Muscle of arm (tissue), 14 donors: ENCODE measurements at places on chromosomes 6 and 20.
A peak's percentile ranks its signal among the peaks of the same experiment; 100 is the strongest.

- no peak for DNase-seq
Observed at GRCh38 chr6:39273406-39273821, 40.8 kb downstream of the KCNK17 start.

DNA sequence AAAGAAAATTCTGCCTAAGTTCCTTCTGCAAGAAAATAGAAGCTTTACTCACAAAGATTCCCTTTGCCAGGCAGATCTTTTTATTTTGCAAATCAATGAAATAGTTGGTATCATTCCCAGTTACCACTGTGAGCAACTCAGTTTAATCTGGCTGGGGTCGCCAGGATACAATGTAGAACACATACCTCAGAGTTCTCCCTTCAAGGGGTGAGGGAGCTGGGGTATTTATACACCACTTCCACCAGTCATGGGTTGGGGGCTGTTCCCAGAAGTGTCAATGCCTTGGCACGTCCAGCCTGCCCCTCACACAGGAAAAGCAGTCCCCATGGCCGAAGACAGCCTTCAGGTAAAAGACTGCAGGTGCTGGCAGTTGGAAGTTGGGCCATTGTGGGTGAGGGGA, 86.2 kb downstream of the SLC24A3 start:
- DNase-seq = no peak

- DNase-seq = no peak
Observed at GRCh38 chr20:32973077-32973717, 31.0 kb downstream of the SUN5 start.

DNA sequence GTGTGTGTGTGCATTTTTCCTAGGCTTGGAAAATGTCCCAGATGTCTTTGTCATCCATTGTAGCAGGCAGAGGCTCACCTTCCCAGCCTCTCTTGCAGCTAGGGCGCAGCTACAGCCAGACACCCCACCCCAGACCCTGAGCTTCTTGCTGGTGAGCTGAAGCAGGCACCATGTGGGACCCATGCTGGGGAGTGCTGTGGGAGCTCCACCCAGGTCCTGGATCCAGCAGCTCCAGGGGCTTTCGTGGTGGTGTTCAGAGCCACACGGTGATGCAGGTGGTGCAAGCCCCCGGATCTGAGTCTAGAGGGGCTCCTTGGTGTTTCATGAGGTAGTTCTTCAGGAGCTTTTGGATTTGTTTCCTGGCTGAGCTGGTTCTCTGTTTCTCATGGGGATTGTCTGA, 56.0 kb upstream of the ZFP64 start:
- no peak for DNase-seq

GRCh38 chr6:112189494-112189893, 64.9 kb downstream of the LAMA4 start:
- peak; percentile 90 for DNase-seq

- no peak for DNase-seq
Observed at GRCh38 chr6:74117113-74117512, 421.1 kb downstream of the CD109 start.

- no peak for DNase-seq
Observed at GRCh38 chr6:168136001-168136400, 57.0 kb upstream of the FRMD1 start.

DNA sequence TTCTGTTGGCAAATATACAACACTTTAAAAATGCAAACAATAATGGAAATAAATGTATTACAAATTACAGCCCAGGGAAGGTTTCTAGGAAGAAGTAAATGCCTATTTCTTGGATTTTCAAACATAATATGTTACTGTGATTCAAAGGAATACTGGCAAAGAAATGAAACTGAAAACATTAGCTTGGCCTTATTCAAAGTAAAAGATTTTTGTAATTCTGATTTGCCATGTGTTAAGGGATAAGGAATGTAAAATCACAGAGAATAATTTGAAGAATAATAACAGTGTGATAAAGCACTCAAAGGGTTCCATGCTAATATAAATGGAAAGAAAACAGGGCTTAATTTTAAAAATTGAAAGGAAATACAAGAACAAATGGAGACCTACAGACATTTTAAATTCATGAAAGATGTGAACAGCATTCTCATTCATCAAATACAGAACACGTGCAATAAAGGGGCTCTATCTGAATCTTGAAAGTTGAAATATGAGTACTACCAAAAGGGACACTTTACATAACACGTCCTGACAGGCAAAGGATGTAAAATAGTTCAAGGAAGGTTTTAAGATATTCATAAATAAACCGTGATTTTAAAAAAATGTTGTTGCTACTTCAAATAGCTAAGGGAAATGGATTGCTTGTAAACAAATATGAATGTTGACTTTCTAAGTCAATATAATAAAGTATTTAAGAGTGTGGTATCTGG, 138.1 kb downstream of the RFPL4B start:
- peak; percentile 27 for DNase-seq

DNA sequence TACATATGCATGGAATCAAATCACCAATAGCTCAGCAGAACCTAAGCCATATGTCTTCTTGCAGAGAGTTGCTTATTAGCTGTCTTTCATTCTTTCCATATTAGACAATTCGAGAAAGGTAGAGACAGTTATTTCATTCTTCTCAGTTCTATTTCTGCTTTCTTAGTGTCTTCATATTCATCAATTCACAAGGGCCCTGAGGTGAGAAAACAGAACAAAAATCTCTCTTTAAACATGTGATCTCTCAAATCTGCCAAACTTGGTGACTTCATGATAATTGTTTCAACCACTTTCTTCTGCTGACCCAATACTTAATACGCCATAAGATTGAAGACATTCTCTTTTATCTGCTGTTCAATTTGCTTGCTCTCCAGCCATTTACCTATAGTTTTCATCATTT, 229.7 kb upstream of the MARCKS start:
- DNase-seq = no peak

GRCh38 chr6:157755746-157756411, 67.2 kb upstream of the SNX9 start:
- DNase-seq = no peak

- no peak for DNase-seq
Observed at GRCh38 chr6:31513456-31514165, 15.2 kb upstream of the MCCD1 start.

DNA sequence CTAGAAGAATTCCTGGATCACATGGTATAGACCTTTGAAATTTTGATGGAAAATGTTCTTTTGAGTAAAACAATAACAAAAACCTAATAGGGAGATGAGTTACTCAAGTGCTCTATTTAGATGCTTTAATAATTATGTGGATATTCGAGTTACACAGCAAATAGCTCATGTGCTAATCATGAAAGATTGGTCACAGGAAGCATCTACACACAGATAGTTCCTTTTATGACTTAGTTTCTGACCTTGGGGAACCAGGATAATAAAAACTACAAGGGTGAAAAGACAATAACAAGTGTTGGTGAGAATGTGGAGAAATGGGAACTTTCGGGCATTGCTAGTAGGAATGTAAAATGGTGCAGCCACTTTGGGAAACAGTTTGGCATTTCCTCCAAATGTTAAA, 19.7 kb downstream of the UBE2V1 start:
- DNase-seq = no peak

- DNase-seq = no peak
Observed at GRCh38 chr6:157428427-157429202, 47.6 kb downstream of the ZDHHC14 start.

- DNase-seq = no peak
Observed at GRCh38 chr20:32238483-32239425, 31.1 kb downstream of the POFUT1 start.

- DNase-seq = no peak
Observed at GRCh38 chr6:148608199-148608951, 138.5 kb upstream of the UST start.

DNA sequence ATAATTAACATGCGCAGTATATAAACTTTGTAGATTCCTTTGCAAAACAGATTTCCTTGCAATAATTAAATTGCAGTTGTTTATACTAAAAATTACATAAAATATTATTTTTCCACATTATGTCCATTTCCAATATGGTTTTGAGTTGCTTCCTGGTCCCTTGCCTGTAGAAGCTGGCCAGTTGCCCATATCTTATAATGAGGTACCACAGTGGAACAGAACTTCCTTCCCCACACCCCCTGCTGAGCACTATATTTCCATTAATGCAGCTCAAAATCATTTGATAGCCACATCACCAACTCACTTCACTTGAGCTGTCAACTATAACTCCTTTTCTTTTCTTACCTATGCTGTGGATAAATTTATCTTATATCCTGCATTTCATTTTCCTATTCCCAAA, 194.6 kb downstream of the DST start:
- DNase-seq = no peak

GRCh38 chr6:95530176-95530819, 47.0 kb upstream of the MANEA start:
- no peak for DNase-seq

- no peak for DNase-seq
Observed at GRCh38 chr20:64239449-64240242, 15.9 kb upstream of the PCMTD2 start.

DNA sequence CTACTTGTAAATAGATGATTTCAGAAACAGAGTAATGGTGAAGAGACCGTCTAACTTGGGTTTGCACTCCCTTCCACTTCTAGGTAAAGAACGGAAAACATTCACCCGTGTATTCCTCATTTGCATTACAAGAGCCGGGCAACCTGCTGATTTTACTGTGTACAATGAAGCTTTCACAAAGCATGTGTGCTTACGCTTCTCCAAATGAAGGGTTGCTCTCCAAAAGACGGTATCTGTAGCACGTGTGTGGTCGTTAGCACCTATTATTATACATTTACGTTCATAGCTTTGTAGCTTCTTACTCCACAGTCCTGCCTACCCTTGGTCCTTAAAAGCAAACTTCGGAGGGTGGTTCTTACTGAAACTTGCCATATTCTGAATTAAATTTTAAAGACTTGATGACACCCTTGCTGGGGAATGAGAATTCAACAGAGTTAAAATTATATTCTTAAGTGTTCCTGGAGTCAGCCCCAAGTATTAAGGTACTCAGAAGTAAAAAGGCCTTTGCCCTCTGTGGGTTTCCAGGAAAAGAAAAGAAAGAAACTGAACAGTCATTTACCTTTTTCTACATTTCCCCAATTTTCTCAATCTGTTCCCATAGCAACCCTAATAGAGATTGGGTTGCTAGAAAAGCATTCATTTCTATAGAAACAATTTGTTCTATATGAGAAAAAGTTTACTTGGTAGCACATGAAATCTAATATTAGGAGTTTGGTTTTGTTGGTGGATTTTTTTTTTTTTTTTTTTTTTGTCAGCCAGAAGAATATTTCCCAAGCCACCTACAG, 61.9 kb upstream of the KCNG1 start:
- DNase-seq = no peak

- peak; percentile 55 for DNase-seq
Observed at GRCh38 chr6:39821742-39822532, 29.8 kb downstream of the DAAM2 start.

DNA sequence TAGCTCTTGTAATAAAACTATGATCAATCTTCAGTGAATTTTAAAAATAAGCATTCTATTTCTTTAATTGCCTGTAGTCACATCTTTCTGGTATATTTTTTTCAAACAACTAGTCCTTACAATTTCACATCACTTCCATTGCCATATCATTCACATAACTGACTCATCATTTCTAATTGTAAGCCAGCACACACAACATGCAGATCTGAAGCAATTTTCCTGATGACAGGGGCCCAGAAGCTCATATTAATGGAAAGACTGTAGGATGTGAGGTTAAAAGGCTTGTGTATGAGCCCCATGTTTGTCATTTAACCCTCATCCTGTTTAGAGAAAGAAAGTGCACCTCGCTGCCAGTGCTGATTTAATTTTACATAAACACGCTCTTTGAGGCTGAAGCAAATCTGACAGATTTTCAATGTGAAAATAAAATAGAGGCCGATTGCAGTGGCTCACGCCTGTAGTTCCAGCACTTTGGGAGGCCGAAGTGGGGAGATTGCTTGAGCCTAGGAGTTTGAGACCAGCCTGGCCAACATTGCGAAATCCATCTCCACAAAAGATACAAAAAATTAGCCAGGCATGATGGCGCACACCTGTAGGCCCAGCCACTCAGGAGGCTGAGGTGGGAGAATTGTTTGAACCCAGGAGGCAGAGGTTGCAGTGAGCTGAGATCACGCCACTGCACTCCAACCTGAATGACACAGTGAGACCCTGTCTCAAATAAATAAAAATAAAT, 40.1 kb upstream of the LTV1 start:
- DNase-seq = no peak

- no peak for DNase-seq
Observed at GRCh38 chr20:35007413-35007812, 51.7 kb downstream of the MYH7B start.

DNA sequence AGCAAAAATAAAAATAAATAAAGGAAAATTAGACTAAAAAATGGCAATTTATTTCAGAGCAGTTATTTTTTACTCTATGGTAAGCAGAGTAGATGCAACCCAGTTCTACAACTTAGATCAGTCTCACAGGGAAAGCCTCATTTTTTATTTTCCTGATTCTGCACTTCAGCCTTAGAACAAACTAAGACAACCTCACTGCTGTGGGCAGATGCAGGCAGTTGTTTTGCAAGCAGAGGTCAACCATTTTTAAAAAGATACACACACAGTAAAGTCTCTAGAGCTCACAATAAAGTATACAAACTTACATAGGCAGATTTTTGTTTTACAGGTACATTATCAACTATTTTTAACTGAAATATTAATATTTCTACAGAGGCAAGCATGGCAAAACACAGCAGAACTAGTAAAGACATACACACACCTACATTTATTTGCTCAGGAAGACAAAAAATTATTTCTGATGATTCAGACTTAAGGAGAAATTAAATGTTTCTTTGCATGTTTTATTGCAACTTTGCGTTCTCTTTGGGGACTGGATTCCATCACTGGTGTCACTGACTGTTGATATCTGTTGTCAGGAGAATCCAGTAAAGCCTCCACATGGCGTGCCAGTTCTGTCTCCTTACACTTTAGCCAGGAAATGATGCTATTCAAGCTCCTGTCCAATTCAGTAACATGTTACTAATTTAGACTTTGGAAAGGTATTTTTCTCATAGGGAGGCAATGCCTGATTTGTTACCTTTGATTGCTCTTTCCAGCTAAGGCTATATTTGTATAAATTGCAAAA, 102.7 kb downstream of the TRDN start:
- DNase-seq = no peak

- no peak for DNase-seq
Observed at GRCh38 chr6:97195117-97195516, 87.9 kb downstream of the MMS22L start.

GRCh38 chr20:22368235-22368634, 216.1 kb downstream of the FOXA2 start:
- no peak for DNase-seq

- no peak for DNase-seq
Observed at GRCh38 chr6:51450248-51450957, 631.7 kb downstream of the TFAP2B start.

- DNase-seq = no peak
Observed at GRCh38 chr6:143279385-143279784, 171.1 kb downstream of the ADAT2 start.

DNA sequence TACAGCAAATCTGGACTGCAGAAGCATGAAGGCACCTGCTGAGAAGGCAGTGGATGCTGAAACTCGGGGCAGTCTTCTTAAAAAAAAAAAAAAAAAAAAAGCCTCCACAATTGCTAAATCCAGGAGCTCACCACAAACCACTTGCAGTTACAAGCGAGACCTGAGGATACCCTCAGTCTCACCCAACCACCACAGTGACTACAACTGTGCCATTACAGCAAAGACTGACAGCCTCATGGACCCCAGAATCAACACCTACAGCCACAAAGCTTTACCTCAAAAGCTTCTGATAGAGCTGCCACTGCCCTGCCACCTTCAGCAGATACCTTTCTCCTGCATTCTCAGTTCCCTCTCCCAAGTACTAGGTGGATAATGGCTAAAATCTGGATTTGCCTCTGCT, 9.0 kb downstream of the COL21A1 start:
- DNase-seq = no peak

GRCh38 chr6:11089695-11090094, 3.9 kb upstream of the SMIM13 start:
- DNase-seq = no peak

GRCh38 chr6:42403831-42404230, 47.9 kb downstream of the TRERF1 start:
- DNase-seq = no peak
